Right ventricle myocardium inferior (tissue), 1 donor: ENCODE measurements at places on chromosomes 16 and 17.
A peak's percentile ranks its signal among the peaks of the same experiment; 100 is the strongest.

DNA sequence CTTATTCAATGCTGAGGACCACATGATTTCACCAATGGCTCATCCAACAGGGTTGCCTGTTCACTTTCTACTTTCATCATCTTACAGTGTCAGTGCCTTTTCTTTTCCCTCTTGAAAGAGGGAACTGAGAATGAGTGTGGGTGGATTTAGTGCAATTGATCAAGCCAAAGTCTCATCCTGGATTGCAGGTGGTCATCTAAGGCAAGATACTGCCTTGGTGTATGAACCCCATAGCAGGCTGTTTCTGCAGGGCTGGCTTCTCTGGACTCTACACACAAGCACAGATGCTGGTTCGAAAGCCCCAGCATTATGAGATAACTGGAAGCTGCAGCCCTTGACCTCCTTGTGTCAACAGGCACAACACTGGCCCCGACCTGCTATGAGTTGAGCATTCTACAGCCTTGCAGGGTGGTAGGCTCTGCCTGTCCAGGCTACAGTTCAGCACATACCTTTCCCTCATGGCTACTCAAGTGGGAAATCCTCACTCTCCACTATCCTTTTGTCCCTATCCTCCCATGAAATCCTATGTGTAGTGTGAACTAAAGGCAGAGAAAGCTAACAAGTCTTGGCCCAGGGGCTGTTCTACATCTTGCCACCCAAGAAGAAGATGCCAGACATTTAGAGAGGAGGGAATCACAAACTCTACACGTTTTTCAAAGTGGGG lies 358.7 kb downstream of the SLC39A11 start:
- no peak for DNase-seq

DNA sequence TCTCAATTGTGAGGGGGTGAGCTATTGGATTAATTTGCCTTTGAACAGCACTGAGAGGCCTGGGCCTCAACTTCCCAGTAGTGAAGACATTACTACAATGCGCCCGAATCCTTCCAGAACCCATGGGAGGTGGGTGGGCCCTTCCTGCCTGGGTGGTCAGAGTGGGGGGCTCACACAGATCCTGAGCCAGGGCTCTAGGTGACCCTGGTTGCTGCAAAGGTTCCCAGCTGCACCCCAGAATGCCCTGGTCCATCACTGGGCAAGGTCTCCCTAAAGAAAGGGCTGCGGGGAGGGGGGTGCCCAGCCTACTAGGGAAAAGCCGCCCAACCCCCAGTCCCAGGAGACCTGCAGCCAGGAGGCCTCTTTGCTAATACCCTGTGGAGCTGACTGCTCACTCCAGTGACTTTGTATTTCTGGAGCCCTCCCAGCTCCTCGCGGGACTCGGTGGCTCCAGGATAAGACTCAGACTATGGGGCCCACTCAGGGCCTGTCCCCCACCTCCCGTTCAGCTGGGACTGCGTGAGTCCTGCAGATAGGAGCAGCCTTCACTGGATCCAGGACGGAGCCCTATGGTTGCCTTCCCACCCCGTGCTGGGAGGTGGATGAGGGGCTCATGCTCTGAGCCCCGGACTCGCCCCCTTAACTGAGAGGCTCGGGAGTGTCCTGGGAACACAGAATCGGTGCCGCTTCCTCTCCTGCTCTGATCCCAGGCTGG lies 40.2 kb downstream of the SLC7A5 start:
- peak; percentile 31 for DNase-seq

DNA sequence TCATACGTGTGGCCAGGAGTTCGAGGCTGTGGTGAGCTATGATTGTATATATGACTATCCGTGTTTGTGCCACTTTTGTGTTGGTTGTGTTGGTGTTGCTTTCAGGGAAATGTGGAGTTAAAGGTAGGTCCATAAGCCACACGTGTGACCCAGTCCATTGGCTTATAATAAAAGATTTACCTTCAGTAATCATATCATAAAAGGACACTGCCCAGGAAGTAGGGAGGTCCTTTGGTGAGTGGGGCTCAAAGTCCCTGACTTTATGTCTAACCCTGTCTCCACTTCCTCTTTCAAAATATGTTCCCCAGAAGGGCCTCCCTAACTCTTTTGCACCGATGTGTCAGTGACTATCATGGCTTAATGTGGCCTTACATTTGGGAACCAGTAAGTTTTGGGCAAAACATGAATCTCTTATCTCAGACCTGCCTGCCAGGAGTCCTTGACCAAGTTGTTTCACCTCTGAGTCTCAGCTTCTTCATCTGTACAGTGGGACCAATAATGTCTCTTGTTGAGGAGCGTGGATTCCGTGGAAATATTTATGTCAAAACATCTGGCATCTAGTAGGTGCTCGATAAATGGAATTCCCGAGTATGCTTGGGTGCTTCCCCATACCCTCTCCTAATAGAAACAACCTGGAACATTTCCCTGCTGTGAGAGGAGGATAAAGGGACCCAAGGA lies 4.8 kb downstream of the TNP2 start:
- DNase-seq: no peak

- no peak for DNase-seq
Observed at GRCh38 chr17:43772877-43773648, 5.7 kb downstream of the DUSP3 start.

DNA sequence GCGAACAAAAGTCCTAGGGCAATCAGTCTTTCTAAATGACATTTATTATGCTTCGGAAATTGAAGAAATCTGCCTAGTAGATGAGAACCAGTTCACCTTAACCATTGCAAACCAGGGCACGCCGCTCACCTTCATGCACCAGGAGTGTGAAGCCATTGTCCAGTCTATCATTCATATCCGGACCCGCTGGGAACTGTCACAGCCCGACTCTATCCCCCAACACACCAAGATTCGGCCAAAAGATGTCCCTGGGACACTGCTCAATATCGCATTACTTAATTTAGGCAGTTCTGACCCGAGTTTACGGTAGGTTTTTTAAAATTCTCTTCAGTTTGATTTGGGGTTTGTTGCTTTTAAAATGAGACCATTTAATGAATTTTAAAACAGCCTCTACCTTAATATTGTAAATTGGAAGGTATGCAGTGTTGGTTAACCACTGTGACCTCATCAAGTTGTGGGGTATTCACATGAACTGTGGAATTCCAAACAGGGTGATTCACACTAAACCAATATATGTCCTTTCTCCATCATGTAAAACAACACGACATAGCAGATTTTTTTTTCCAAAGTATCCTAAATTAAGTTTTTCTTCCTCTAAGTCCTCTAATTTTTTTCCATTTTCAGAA lies 6.2 kb upstream of the EVI2A start:
- DNase-seq: no peak

DNA sequence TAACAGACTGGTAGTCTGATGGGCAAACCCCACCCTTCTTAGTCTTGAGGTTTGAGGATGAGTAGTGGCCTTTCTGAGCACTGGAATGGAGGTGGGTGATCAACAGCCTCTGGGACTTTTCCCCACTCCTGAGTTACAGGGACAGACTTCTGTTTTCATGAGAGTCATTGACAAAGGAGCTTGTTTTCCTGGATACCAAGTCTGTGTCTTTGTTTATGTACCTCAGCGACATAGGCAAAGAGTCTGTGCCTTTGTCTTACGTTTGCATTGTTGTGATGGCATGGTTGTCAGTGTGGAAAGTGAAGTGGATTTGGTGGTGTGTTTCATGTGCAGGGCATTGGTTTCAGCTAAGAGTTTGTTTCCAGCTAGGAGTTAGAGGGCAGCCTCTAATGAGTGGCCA lies 17.5 kb downstream of the EPN2 start:
- no peak for DNase-seq

DNA sequence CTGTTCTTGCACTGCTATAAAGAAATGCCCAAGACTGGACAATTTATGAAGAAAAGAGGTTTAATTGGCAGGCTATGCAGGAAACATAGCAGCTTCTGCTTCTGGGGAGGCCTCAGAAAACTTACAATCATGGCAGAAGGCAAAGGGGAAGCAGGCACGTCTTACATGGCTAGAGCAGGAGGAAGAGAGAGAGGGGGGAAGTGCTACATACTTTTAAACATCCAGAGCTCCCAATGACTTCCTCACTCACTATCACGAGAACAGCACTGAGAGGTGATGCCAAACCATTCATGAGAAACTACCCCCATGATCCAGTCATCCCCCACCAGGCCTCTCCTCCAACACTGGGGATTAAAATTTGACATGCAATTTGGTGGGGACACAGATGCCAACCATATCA lies 13.3 kb downstream of the WFIKKN2 start:
- DNase-seq: no peak
